T47D (cell line): ENCODE measurements at places on chromosomes 3 and 15.

GRCh38 chr3:42072831-42073301, 18.3 kb upstream of the TRAK1 start:
- no peak for DNase-seq

- no peak for DNase-seq
Observed at GRCh38 chr3:9110316-9110715, 139.1 kb downstream of the SRGAP3 start.

- peak; percentile 62 for DNase-seq
Observed at GRCh38 chr3:113275929-113276750, 64.8 kb downstream of the BOC start.

DNA sequence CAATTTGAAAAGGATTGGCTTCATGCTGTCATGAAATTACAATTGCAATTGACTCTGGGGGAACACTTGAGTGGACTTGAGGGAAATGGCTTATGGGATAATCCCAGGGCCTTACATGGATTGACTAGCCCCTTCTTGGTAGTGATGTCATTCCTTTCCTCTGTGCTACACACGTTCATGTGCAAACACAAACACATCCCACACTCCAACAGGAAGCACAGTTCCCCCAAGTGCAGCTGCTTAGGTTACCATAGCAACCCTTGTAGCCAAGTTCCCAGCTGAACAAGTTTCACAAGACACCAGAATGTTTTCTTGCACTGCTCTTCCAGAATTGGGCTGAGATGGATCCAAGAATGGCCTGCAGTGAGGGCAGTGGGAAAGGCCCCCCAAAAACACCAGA, 217.0 kb downstream of the ZNF621 start:
- DNase-seq: no peak

GRCh38 chr3:111080413-111080812, 8.8 kb downstream of the NECTIN3 start:
- DNase-seq: peak; percentile 36

DNA sequence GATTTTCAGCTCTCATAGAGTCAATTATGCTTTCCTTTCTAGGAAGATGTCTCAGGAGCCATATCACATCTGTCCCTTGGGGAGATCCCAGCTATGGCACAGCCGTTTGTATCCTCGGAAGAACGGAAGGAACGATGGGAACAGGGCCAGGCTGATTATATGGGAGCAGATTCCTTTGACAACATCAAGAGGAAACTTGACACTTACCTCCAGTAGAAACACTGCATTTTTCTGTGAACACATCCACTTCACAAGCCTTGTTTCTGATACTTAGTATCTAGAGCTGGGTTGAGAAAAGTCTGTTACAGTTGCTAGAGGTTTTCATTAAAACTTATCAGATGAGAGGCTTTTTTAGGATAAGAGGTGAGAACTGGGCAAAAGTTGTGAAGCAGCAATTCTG, 35.4 kb downstream of the GYG1 start:
- DNase-seq: no peak

DNA sequence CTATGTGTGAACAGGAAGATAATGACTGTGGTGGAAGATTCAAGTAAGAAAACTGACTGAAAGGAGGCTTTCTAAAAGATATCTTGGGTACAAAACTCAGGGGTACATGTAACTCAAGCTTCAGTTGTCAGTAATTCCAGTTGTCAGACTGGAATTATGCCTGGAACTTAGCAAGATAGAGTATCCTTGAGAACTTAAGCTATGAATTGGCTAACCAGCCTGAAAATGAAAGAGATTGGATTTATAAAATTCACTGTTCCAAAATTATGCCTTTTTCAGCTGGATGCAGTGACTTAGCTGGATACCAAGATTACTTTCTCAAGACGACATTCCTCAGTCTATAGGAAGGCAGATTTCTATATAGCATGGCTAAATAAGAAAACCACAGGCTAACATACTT, 221.9 kb upstream of the ZBTB20 start:
- no peak for DNase-seq

DNA sequence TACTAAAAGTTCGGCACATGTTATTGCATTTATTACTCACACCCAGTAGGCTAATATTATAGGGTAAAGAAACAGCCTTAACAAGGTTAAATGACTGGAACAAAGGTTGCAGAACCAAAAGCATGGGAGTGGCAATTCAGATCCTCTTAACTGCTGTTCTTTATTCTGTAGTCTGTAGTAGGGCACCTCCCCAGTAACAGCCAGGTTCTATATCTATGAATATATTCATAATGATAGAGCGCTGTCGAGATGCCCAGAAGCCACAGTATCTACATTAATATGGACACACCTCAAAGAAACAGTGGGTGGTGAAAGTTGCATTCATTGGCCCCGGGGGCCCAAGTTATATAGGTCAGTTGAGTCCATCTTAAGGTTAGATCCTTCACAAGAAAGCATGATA, 340.9 kb upstream of the THRB start:
- DNase-seq: no peak

- DNase-seq: no peak
Observed at GRCh38 chr3:146682171-146682570, 77.0 kb upstream of the PLSCR5 start.

DNA sequence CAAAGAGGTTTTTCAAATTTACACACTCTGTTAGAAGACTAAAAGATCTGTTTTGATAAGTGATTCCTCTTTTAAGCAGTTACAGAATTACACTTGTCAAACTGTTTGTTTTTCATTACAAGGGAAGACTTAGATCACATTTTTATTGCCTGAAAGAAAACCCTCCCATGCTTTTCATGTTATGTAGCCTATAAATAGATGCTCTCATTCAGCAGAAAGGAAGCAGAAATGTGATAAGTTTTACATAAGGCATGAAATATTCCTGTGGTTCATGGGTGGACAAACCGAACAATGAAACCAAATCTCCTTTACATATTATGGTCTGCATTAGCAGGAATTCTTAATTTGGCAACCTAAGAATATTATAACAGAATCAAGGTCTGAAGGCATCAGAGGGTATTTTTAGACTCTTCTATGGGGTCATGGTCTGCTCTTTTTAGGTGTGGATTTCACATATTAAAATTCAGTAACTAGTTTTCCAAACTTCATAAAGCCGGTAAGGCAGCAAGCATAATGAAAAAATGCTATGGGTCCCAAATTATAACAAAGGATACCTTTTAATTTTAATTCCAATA, 37.3 kb upstream of the FXR1 start:
- no peak for DNase-seq

DNA sequence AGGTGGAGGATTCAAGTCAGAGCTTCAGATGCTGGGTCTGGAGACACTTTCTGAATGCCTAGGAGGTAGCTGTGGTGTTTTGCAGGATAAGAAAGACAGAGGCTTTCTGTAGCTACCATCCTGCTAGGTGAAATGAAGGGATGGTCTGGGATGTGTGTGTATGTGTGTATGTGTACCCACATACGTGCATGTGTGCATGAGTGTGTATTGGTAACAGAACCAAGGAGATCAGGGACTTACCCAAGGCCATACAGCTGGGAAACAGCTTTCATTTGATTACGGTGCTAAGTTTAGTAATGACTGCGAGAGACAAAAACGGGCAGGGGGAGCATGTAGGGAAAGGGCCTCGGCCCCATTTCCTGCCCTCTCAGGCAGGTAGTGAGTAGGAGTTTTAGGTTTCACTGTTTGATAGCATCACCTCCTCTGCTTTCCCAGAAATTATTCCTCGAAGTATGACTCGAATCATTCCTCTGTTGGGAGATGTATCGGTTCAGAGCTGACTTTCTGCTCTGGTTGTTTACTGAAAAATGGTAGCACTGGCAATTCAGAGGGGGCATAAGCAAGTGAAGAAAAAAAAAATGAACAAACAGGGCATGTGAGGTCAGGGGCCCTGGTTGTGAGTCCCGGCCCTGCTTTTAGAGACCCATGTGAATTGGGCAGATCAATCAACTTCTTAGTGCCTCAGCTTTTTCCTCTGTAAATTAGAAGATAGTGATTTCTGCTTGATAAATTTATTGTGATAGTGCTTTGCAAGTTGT, 130.7 kb downstream of the LPP start:
- no peak for DNase-seq

DNA sequence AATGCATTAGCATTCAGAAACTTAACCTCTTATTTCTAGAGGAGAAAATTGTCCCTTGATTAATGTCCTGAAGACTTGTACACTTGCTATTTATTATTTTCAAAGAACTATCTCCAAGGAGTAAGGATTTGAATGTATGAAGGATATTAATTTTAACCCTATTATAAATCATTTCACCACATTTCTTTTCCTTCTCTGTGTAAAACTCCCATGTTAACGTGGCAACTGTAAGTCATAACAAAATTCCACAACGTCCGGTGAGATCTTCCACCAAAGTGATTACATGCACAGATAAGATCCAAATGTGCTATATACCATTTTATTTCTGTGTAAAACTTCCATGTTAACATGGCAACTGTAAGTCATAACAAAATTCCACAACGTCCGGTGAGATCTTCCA, 229.1 kb upstream of the ARHGEF26 start:
- DNase-seq: no peak

- DNase-seq: no peak
Observed at GRCh38 chr3:171950373-171950772, 89.0 kb upstream of the FNDC3B start.

DNA sequence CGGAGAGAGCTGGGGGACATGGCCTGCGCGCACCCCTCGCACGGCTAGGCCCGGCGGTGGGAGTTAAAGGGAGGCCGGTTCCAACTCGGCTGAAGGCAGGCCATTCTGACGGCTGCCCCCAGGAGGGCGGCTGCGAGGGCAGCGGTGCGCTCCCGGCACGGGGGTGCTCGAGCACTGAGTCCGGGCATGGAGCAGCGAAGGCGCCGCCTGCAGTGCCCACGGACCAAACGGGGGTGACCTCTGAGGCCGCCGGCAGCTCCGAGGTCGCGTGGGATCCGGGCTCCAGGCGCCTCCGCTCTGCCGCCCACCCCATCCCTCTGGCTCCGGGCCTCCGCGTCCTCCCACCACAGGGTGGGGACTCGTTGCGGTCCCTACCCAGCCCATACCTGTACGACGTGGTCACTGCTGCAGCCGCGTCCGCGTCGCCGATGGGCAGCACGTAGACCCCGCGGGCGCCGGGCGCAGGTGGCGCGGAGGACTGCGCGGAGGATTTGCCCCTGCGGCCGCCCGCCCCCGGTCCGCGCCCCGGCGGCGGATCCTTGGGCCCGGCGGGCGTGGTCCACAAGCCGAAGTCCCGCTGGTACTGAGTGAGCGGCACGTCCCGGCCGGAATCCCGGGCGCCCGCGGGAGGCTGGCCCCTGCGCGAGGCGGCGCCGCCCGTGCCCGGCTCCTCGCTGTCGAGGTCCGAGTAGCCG, 469 bp downstream of the MAP6D1 start:
- peak; percentile 72 for DNase-seq
